ENCODE measurements at places on chromosomes 5 and 9.
A peak's percentile ranks its signal among the peaks of the same experiment; 100 is the strongest.

DNA sequence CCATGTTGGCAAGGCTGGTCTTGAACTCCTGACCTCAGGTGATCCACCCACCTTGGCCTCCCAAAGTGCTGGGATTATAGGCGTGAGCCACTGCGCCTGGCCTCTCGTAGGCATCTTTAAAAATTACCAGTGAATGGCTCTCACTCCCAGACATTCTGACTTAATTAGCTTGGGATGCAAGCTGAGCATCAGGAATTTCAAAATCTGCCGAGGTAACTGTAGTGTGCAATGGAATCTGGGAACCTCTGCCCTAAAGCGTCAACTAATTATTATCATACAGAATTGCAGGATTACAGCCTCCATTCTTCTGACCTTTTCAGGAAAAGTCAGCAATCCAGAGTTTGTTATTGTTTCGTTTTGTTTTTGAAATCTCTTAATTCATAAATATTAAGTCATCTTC is 213.4 kb upstream of the DMAC1 start:
- no peak for DNase-seq

DNA sequence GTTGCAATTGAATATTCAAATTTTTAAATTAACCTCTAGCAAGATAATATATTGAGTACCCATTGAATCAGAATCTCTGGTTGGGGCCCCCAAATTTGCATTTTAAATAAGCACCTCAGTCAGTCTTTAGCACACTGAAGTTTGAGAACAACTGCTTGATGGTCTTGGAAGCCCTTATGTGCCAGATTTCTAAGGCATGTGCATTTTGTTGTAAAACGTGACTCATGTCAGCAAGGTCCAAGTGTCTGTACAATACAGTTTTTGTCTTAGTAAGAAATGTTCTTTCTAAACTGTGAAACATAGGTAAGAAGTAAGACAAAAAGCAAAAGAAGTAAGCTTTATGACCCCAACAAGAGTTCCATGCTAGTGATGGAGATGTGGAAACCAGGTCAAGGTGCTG is 59.1 kb upstream of the PHF2 start:
- no peak for DNase-seq

DNA sequence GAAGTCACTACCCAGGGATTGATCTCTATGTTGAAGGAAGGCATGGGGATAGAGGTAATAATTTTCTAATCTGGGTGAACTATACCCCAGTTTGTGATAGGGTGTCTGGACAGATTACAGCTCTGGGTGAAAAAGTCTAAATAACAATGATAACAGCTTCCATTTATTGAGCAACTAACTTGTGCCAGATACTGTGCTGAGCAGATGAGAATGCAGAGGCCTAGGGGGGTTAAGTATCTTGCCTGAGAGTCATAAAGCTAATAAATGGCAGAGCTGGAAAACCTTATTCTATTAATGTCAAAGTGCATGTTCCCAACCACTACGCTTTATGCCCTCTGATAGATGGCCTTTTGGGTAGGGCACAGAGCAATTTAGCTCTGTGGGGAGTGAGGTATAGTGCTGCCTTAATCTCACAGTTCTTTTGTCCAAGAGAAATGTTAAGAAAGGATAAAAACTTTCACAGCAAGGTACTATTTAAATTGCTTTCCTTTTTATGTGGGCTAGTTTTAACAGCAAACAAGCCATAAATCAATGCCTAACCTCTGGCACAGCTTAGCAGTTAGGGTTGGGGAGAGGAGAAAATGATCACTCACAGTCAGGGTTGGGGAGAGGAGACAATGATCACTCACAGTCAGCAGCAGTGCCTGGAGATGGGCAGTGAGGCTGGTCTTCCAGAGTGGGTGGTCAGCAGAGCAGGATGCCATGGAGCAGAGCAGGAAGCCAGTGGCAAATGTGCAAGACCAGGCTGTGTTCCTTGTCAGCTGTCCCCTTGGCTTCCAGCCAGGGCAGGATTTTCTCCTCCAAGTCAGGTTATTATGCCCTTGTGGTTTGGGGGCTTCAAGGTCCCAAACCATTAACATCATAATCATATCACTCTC is 187.0 kb downstream of the CARTPT start:
- no peak for DNase-seq

DNA sequence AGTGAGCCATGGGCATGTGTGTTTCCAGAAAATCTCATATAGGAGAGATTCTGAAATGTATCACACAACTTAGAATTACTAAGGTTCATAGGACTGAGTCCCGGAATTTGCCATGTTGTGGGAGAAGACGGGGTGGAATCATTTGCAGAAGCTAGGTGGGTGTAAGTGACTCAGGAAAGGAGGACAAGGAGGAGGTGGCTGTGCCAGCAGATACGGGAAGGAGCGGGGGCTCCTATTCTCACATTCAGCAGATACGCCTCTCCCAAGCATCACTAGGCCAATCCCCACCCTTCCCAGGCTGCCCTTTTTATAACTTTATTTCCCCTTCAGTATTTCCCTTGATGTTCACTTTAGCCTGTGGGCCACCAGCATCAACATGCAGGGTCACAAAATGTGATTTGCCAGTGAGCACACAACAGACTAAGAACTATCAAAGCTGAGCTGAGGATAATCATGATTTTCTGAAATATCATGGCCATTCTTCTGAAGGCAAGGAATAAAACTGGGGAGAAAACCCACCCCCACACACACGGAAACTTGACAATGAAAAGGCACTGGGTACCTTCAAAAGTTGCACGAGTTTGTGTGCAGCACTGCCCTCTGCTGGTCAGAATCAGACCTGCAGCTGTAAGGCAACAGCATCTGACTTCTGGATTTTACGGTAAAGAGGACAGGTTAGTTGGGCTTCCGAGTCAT is 133.2 kb downstream of the MTX3 start:
- DNase-seq, result peak; percentile 81

GRCh38 chr5:72172786-72173185 is 65.5 kb downstream of the MAP1B start:
- no peak for DNase-seq

GRCh38 chr9:134328341-134328840 is 2.1 kb downstream of the RXRA start:
- DNase-seq, result no peak

All from endothelial cell (in vitro differentiated cells).